Caco-2 (cell line): ENCODE measurements at places on chromosomes 1 and 21. TPM values are rescaled to one million over a fixed set of nuclear protein-coding genes. Genes with fewer than 3 reads are reported as not detected.

The CALML6 gene
- 1.2 and 1.4 TPM in 2 replicates for total RNA-seq

The OR11L1 gene
- not detected in 2 replicates for total RNA-seq

The TMEM54 gene
- total RNA-seq = 48.1 and 50.1 TPM in 2 replicates

The ANXA9 gene
- 30.0 and 42.5 TPM in 2 replicates for total RNA-seq

The ANKRD35 gene
- 0.09 and 0.34 TPM in 2 replicates for total RNA-seq

The MAEL gene
- total RNA-seq = not detected in 2 replicates

The NKAIN1 gene
- total RNA-seq = 0.12 TPM in 1 of 2 replicates, not detected in the other

The PIGC gene
- total RNA-seq = 23.7 and 26.1 TPM in 2 replicates

The ILDR2 gene
- total RNA-seq = 0.98 and 1.2 TPM in 2 replicates
